Stimulated activated CD8-positive, alpha-beta memory T cell treated with anti-CD3 and anti-CD28 coated beads, Interleukin-4, amount 100 ng/mL, for 4 hours (primary cell): ENCODE measurements at places on chromosomes 16 and 17.

DNA sequence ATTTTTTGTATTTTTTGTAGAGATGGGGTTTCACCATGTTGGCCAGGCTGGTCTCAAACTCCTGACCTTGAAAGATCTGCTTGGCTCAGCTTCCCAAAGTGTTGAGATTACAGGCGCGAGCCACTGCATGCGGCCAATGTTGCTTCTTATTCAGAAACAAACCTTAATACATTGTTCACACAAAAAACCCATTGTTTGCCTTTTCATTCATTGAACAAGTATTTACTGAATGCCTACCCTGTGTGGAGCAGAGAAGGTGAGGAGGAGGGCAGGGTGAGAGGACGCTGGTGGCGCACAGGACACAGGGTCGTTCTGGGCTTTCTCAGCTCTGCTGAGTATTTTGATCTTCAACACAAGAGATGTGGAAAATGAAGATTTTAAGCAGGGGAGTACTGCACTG, 8.0 kb upstream of the KRT23 start:
- DNase-seq: no peak

DNA sequence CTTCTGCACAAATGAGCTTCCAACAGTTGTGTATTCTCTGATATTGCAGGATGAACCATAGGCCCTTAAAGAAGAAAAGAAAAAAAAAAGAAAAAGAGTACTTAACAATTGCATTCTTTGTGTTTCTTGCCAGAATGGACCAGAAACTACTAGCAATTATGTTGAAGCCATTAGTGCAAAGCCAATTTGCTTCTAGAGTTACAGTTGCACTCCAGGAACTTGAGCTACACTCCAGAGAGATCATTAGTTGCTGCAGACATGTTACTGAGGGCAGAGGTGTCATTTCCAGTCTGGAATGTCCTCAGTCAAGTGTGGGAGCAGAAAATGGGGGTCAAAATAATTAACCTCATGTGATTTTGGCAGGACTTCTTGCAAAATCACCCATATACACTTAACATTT, 85.6 kb upstream of the CCL2 start:
- DNase-seq: no peak

DNA sequence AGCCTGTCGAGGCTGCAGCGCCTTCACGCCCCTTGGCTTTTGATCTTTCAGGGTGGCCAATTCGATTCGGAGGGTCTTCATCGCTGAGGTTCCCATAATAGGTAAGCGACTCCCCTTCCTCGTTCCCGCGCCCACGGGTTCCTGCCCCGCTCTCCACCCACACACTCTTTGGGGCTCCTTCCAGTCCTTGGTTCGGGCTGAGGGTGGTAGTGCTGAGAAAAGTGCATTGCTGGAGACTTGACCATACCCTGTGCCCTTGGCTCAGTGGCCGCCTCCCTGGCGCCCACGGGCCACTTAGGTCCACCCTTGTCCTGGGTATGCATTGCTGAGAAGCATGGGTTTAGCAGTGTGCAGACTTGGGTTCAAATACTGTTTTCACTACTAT, 491 bp downstream of the POLR2C start:
- no peak for DNase-seq

GRCh38 chr17:69213059-69213813, 15.4 kb downstream of the ABCA10 start:
- no peak for DNase-seq

- no peak for DNase-seq
Measured at GRCh38 chr16:7271486-7271885, 61.2 kb upstream of the RBFOX1 start.
